Right renal pelvis (tissue), 4 donors: ENCODE measurements at places on chromosomes 1 and 21. TPM values are rescaled to one million over a fixed set of nuclear protein-coding genes. Genes with fewer than 3 reads are reported as not detected.

DNA sequence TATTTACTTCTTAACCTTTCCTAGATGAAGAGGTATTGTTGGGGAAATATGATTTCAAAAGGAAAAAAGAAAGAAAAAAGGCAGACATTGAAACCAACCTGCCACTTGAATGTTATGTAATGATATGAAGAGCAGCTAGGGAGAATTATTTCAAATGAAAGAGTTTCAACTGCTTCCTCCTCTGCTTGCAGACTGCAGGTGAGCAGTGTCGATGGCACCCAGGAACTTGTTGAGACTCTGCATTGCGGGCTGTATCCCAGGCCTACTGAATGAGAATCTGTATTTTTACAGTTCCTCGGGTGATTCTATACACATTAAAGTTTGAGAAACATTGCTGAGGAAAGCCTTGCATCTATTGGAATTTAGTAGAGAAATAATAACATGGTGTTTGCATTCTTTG lies 3.7 kb upstream of the RUNX1 start:
- DNase-seq, result no peak

DNA sequence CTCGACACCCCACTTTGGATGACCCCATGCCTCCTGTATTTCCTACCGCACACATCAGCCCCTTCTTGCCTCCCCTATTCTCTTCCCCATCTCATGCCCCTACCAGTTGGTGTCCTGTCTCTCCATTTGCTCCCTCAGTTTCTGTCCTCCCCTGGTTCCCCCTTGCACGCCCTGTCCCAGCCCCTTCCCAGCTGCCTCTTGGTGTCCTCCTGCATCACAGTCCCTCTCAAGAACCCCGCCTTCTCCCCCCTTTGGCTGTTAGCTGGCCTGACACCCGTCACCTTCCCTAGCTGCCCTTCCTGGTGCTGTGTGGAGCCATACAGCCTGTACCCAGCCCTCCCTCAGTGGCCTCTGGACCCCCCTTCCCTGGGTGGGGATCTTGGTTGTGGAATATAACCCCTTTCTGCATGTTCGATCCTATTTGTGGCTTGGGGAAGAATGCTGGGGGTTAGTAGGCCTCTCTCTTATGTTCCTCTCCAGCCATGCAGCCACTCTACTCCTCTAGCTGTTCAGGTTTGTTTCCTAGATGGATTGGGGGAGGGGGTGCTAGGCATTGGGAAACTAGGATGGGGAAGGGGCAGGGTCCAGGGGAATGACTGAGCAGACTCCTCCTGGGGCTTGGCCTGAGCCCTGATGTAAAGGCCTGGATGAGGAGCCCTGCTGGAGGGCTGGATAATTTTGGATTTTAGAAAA lies 41.4 kb upstream of the NFASC start:
- no peak for DNase-seq

- no peak for DNase-seq
Measured at GRCh38 chr1:174105086-174105485, 54.2 kb upstream of the RABGAP1L start.

Gene FCGR3A
- polyA plus RNA-seq, result 1.2 TPM

Gene CATSPERE
- 1.3 TPM for polyA plus RNA-seq

DNA sequence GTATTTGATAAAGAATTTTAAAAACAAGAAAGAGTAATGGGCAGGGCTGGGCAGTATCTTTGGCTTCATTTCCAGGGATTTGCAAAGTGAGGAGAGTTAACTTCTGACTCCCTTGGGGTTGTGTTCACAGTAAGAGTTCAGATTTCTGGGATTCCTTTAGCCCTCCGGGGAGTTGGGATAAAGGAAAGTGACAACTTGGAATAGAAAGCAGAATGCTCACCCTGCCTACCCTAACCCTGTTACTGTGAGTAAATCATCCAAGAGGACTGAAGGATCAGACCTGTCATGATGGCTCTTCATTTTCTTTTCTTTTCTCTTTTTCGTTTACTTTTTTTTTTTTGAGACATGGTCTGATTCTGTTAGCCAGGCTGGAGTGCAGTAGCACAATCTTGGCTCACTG lies 76.1 kb downstream of the CACHD1 start:
- DNase-seq, result no peak

- no peak for DNase-seq
Measured at GRCh38 chr1:230125640-230126528, 58.8 kb downstream of the GALNT2 start.

Gene HSF2BP
- 2.1 TPM for polyA plus RNA-seq

DNA sequence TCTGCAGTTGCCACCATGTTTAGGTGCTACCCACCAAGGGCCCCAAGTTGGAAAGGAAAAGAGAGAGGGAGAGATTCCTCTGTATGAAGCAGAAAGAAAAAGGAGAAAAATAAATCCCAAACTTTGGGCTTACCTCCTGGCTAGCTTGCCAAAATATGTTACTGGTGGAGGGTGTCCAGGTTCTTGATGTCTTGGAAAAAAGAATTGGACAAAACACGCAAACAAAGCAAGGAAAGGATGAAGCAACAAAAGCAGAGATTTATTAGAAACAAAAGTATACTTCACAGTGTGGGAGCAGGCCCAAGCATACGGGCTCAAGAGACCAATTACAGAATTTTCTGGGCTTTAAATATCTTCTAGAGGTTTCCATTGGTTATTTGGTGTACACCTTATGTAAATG lies 204.5 kb upstream of the LRRC7 start:
- no peak for DNase-seq

Gene TSPAN2
- 43.2 TPM for polyA plus RNA-seq

Gene CDKN2C
- polyA plus RNA-seq, result 11.4 TPM

Gene RHD
- 0.60 TPM for polyA plus RNA-seq

Gene FAM229A
- 3.0 TPM for polyA plus RNA-seq

GRCh38 chr1:206005778-206006180 lies 2.6 kb upstream of the RAB7B start:
- DNase-seq, result no peak

Gene CFHR1
- 0.21 TPM for polyA plus RNA-seq

- no peak for DNase-seq
Measured at GRCh38 chr21:45286671-45287437, 841 bp downstream of the POFUT2 start.

DNA sequence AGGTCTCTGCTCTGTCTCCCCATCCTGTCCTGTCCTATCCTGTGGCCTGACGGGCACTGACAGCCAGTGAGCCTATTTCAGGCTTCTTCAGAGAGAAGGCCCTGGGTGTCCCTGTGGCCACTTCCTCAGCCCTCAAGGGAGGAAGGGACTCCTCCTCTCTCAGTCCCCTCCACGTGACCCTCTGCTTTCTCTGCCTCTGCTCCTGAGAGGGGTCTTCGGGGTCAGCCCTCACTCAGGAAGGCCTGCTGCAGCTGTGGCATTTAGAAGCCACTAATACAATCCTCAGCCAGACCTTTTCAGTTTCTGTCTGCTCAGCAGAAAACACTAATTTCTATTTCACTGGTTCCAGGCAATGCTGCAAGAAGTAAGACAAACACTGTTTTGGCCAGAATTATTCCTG lies 43.6 kb upstream of the ETV3 start:
- no peak for DNase-seq

- no peak for DNase-seq
Measured at GRCh38 chr1:213070406-213070805, 19.4 kb downstream of the RPS6KC1 start.

DNA sequence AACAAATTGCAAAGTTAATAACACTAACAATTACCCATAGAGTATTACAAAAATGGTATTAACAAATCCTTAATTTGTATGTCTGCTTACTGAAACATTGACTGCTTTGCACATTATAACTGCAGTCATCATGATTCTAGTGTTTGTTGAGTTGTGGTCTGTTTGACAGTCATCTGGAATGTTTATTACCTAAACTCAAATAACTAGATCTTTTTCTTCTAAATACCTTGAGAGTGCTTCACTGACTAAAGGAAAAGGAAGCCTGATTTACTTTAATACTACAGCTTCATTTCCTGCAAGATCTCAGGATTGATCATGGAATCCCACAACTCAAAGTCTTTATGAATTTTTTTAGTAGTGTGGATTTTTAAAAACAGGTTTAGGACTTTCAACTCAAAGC lies 70.0 kb downstream of the HMCN1 start:
- no peak for DNase-seq

Gene AMY1C
- polyA plus RNA-seq, result not detected

Gene ATXN7L2
- 9.0 TPM for polyA plus RNA-seq

Gene ZNF593OS
- 1.3 TPM for polyA plus RNA-seq

Gene CFAP410
- polyA plus RNA-seq, result 20.7 TPM

Gene CD160
- 0.84 TPM for polyA plus RNA-seq

DNA sequence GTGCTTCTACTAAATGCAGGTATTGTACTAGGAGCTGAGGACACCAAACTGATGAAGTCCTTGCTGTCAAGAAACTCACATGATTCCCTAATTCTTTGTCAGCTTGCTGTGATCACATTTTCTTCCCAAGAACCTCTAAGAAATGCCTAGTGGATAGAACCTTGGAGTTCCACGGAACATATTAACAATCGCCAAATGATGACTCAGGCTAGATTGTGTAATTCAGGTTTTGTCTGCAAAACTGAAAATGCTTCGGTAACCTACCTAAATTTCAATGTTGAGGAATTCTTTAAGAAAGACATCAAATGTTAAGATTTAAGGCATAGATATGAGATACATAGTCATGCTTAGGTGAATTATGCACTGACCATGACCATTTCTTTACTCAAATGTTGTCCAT lies 1.7 kb upstream of the GADD45A start:
- no peak for DNase-seq

- DNase-seq, result no peak
Measured at GRCh38 chr1:183598386-183598785, 8.1 kb upstream of the NCF2 start.

Gene CDK18
- 28.0 TPM for polyA plus RNA-seq

Gene SYT14
- 0.24 TPM for polyA plus RNA-seq

Gene PNRC2
- polyA plus RNA-seq, result 202 TPM

DNA sequence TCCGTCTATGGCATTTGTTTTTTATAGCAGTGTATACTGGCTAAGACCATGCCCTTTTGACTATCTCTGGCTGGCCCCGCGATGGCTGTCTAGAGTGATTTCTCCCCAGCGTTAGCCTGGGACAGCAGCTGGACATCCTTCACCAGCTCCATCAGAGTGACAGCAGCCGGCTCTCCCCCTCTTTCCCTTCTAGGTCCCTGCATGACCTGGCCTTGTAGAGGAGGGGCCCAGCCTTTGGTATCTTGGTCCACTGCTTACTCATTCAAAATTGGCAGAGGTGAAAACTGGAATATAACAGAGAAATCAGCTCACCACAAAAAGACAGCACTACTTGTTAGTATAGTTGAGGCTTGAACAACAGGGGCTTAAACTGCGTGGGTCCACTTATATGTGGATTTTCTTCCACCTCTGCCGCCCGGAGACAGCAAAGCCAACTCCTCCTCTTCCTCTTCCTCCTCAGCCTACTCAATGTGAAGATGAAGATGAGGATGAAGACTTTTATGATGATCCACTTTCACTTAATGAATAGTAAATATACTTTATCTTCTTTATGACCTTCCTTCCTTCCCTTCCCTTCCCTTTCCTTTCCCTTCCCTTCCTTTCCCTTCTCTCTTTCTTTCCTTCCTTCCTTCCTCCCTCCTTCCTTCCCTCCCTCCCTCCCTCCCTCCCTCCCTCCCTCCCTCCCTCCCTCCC lies 29.4 kb upstream of the B3GALNT2 start:
- DNase-seq, result no peak

DNA sequence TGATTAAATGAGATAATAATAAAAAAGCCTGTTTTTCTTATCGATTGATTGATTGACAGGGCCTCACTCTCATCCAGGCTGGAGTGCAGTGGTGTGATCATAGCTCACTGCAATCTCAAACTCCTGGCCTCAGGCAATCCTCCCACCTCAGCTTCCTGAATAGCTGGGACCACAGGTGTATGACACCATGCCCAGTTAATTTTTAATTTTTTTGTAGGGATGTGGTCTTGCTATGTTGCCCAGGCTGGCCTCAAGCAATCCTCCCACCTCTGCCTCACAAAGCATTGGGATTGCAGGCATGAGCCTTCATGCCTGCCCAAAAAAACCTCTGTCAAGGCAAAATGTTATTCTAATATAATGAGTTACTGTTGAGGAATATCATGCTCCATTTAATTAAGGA lies 346.4 kb upstream of the DAB1 start:
- no peak for DNase-seq

DNA sequence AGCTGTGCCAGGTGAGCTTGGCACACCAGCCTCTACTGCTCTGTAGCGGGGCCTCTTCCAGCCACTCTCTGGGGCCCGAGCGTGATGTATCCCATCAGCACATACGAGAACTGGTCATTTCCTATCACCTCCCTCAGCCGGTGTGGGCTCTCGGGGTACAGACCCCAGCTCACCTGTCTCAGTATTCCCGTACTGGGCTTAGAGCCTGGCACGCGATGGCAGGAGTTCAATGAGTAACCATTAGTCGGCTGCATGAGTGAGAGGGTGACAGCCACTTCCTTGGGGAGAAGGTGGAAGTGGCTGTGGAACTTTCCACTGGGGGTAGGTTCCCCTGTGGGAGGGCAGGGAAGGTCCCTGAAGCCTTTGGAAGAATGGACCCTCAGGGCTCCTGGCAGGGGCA lies 46.1 kb downstream of the ECE1 start:
- no peak for DNase-seq

Gene WNT3A
- polyA plus RNA-seq, result 0.22 TPM

- no peak for DNase-seq
Measured at GRCh38 chr1:24481101-24481500, 21.5 kb upstream of the RCAN3 start.

- no peak for DNase-seq
Measured at GRCh38 chr1:30889511-30889910, 19.0 kb downstream of the SDC3 start.

Gene ST6GALNAC3
- 110 TPM for polyA plus RNA-seq

DNA sequence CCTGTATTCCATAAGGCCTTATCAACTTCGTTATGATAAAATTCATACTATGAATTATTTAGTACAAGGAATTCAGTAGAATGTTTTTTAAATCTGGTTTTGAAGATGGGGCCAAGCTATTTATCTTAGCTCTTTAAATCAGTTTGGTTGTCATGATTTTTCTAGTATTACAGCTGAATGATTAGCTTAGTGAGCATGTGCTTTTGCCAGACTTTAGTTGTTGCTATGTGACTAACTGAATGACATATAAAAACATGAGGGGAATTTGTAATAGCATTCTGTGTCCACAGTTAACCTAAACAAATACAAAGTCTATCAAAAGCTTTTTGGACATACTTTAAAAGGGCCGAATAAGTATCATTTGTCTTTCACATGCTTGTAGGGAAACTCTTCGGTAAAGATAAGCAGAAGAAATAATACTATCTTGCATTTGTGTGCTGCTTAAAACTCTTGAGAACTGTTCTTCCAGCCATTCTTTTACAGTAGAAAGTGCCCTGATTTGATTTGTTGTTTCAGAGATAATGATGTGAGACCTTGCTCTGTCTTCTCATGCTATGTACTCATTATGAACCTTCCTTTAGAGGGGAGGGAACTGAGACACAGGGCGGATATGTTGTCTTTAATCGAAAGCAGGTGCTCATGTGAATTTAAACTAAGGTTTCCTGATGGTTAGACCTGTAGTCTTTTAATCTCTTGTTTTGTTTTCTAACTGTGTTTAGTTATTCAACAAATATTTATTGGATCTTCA lies 18.8 kb downstream of the NEK7 start:
- no peak for DNase-seq

DNA sequence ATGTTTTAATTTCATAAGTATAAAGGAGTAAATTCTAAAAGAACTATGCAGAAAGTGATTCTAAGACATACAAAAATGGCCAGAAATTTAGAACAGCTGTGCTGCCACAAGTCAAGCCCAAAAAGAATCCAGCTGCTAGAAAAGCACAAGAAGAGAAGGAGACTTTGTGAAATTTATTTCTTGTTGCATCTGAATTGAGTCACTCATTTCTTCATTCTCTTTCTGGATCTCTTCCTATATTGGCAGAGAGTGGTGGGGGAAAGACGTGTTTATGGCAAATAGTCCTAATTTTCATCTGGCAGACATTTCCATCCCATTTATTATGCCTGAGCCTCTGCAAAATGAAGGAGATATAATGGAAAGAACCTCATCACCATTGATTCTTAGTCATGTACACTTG lies 139.6 kb upstream of the CTTNBP2NL start:
- no peak for DNase-seq

Gene PCBP3
- 1.4 TPM for polyA plus RNA-seq
